Activated CD4-positive, alpha-beta T cell treated with anti-CD3 and anti-CD28 coated beads, Interleukin-2, amount 50 U/mL, for 24 hours (primary cell): ENCODE measurements at places on chromosomes 11 and 22.
A peak's percentile ranks its signal among the peaks of the same experiment; 100 is the strongest.

- no peak for DNase-seq
Observed at GRCh38 chr11:3052109-3052479, 5.1 kb downstream of the CARS1 start.

DNA sequence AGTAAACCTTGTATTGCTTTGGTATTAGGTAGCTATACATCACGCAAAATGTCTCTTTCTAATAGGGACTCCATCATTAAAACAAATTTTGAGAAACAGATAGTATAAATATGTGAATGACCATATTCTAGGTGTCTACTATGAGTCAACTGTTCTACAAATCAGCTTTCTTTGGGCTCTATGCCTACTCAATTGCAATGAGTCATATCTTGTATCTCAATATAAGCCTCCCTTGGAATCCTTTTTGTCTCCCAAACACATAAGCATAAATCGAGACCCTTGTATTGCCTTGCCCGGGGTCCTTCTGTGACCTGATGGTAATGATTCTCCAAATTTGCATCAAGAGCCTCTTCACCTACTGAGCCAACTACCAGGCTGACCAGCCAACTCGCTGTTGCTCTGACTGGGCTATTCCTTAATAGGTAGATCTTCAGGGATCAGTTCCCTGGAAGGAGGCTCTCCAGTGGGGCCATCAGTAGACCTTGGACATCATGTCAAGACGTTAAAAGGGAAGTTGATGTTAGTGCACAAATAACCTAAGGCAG is 22.2 kb downstream of the BLID start:
- DNase-seq, result no peak

GRCh38 chr11:126491092-126491491 is 135.6 kb downstream of the ST3GAL4 start:
- DNase-seq, result no peak

DNA sequence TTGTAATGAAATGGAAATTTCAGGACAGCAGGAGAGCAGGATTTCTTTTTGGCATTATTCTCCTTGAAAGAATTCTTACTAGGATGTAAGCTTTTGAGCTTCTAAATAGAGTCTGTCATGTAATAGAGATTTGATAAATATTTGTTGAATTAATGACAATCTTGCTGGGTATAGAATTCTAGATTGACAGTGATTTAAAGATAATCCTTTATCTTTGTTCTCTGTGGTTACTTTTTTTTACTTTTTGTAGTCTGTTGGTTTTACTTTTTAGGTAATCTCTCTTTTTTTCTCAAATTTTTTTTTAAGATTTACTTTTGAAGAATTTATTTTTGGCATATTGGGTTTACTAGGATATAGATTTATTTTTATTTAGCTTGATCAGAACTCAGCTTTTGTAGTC is 54.8 kb downstream of the TMEM135 start:
- DNase-seq, result no peak

DNA sequence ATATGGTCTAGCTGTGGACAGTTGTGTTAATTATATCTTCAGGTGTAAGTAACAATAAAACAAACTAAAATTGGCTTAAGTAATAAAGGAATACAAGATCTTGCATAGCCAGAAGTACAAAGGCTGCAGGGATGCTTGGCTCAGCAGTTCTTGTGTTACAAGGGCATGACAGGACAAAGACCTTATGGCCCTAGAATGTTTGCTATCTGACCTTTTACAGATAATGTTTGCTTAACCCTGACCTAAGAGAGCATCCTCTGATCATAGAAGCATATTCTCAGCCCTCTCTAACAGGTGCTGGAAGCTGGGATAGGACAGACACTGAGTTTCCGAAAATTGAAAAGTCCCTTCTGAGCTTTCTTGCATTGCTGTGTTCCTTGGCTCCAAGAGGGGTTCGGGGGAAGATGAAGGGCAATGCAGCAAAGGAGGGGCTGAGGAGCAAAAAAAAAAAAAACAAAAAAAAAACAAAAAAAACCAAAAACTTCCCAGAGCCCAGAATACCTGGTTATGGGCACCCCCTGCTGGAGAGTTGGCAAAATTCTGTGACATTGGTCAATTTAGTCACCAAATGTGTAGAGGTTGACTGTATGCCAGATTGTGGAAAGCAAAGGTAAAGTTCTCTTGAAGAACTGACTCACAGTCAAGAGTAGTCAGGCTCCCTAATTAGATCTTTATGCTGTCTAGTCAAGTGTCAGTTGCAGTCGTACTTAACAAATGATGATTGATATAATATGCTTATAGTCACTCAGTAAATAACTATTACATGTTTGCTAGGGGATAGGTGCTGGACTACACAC is 10.4 kb upstream of the HIKESHI start:
- peak; percentile 70 for DNase-seq
